ENCODE measurements at places on chromosomes 5 and 9.
A peak's percentile ranks its signal among the peaks of the same experiment; 100 is the strongest.

DNA sequence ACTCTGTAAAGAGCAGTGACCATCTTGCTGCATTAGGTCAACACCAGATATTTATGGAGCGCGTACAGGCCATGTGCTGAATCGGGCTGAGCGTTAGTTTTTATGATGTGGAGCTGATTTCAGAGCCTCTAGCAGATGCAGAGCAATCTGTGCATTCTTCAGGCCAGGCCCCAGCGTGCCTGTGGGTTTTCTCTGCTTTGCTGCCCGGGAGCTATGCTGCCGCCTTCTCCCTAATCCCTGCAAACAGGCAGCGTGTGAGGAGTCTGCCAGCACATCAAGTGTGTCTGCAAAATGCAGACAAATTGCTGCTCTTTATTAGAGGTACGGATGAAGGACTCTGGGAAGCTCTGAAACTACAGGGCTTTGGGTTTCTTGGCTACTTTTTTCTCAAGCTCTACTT, 170.0 kb downstream of the NTRK2 start:
- DNase-seq, result no peak

DNA sequence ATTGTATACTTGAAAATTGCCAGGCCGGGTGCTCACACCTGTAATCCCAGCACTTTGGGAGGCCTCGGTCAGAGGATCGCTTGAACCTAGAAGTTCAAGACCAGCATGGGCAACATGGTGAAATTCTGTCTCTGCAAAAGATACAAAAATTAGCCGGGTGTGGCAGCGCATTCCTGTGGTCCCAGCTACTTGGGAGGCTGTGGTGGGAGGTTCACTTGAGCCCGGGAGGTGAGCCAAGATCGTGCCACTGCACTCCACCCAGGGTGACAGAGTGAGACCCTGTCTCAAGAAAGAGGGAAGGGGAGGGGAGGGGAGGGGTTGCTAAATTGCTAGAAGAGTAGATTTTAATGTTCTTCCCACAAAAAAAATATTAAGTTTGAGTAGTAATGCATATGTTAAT, 53.2 kb downstream of the FNBP1 start:
- DNase-seq, result no peak

GRCh38 chr9:121634329-121635261, 16.8 kb upstream of the DAB2IP start:
- no peak for DNase-seq

GRCh38 chr9:90839183-90839728, 37.6 kb downstream of the SYK start:
- DNase-seq, result no peak

- no peak for DNase-seq
These were observed 20.4 kb upstream of the CEP72 start for GRCh38 chr5:591746-592145.

DNA sequence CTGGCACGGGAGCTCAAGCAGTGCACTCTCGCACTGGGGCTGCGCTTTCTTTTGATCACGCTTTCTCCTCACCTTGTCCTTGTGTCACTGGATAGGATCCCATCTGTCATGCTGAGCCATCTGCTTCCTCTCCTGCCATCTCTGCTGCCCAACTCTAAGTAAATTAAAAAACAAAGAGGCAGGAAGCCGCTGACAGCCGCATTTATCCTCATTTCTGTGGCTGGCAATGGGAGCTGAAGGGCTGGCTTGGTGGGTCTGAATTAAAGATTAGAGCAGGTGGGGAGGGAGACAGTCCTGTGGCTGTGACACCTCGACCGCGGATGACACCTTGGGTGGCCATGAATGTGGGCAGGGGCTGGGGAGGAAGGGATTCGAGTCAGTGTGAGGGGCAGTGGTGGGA, 159.2 kb upstream of the ALDH1B1 start:
- DNase-seq, result no peak

- no peak for DNase-seq
These were observed 49.2 kb downstream of the COX7C start for GRCh38 chr5:86666981-86667380.

DNA sequence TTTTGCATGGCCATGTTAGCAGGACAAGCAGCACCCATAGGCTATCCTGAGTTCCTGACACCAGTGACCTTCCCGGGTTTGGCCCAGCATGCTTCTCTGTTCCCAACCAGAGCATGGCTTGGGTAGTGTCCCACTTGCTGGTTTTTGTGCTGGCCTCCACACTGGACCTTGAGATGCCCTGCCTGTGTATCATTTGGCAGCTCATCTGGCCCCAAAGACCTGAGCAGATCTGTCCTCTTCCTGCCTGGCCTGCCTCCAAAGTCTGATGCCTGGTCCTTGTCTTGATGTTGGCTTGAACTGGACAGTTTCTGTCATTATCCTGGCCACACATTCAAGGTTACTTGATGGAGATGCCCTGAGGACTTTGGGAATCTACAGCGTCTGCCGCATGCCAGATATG, 590.7 kb upstream of the KLF4 start:
- no peak for DNase-seq

DNA sequence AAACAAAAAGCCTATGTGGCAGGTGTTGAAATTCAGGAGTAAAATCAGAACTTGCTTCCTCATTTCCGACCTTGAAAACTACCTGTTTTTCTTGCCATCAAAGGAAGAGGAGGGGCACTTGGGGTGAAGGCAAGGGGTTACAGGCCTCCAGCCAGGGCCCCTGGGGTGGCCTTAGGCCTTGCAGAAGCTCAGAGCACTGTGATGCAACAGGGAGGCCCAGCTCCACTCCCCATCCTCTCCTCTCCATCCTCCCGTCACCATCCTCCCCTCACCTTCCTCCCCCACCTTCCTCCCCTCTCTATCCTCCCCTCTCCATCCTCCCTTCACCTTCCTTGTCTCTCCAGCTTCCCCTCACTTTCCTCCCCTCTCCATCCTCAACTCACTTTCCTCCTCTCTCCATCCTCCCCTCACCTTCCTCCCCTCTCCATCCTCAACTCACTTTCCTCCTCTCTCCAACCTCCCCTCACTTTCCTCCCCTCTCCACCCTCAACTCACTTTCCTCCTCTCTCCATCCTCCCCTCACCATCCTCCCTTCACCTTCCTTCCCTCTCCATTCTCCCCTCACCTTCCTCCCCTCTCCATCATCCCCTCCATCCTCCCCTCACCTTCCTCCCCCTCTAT, 111.6 kb downstream of the WNK2 start:
- DNase-seq, result no peak

GRCh38 chr5:134432677-134433359, 21.1 kb upstream of the CDKN2AIPNL start:
- DNase-seq, result no peak

GRCh38 chr9:131799177-131799823, 59.4 kb upstream of the RAPGEF1 start:
- peak; percentile 10 for DNase-seq

- no peak for DNase-seq
These were observed 7.5 kb upstream of the SLC6A18 start for GRCh38 chr5:1217596-1218206.

DNA sequence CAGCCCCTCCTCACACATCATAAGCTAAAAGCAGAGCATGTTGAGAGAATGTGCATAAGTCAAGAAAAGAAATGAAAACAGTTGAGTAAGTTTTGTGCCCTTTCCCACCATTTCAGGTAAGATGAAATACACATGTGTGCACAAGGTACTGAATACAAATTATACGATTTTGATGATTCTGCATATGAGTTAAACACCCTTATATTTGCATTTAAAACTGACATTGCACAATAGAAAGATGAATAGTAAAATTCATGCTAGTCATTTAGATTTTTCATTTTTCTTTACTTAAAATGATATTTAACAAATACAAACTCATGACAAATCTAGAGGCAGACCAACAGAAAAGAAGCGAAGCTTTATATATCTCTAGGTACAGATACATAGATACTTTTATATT, 24.9 kb upstream of the PSD2 start:
- DNase-seq, result no peak

GRCh38 chr9:131772940-131773339, 33.1 kb upstream of the RAPGEF1 start:
- DNase-seq, result no peak

DNA sequence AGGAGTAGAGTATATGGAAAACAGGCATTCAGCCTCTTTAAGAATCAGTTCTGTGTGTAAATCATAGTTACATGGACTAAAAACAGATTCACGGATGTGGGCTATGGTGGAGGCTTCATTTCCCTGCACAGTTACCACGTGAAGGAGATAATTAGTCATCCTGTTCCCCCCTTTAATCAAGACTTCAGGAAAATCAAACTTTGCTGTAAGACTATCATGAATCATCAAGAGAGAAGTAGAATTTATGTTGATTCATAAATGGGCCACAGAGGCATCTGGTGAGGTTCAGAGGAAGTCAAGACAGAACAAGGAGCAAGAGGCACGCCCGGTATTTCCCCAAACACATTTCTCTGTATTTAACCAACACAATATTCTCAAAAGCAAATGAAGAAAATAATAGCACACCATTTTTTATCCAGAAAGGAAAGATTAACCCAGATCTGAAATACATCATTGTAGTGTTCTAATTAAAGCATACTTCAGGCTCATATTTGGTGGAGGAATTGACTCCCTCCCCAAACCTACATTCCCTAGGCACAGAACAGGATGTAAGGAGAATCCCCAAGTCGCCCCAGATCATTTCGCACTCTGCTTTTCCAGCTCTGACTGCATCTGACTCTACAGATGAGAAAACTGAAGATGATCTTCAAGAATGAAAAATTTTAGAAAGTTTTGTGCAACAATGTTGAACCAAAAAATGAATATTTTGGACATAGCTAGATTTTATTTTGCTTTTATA, 175.8 kb upstream of the GAS1 start:
- DNase-seq, result no peak

GRCh38 chr9:131475956-131476776, 26.6 kb upstream of the POMT1 start:
- no peak for DNase-seq

GRCh38 chr5:56610093-56610698, 205.2 kb upstream of the MAP3K1 start:
- no peak for DNase-seq

DNA sequence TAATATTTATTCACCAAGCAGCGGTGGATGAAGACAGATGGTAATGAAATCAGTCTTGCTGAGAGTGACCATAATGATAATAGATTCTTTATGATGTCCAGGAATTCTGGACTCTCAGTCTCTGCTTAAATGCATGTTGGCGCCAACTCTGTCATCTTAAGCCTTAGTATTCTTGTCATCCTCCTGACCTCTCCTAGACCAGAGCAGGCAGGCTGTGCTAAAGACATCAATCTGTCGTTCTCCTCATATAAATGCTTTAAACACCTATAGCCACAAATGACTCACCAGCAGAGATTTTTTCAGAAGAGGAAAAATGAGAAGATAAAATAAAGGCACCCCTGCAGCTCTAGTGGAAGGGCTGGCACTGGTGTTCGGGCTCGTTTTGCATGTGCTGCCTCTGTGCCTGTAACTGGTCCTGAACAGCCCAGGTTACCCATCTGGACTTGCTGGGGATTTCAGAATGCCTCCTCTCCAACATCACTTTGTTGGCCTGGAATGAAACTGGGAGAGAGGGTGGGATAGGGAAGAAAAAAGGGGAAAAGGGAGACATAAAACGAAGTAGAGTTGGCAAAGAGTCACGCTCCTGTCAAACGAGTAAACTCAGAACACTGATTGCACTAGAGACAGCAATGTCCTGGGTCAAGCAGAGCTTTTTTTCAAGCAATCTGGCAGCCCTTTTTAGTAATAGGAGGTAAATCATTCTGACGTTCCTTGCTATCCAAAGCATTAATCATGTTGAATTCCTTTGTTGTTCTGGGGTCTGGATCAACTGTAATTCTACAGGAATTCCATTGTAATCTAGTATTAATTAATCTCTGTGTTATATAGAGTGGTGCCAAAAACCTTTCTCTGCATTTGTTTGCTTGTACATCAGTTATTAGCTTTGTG, 195.5 kb upstream of the CLINT1 start:
- no peak for DNase-seq

DNA sequence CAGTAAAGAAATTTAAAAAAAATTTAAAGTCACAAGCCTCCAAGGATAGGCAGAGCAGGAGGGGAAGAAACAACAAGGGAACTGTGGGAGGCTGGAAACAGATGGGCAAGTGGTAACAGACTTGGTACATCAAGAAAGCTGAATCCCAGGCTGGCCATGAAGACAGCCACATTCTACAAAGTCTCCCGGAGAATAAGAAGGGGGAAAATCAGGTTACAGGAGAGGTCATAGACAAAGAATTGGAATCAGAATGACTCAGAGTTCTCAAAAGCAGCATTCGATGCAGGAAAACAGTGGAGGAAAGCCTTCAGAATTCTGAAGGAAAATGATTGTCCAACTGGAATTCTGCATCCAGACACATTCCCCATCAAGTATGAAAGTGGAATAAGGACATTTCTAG, 129.7 kb downstream of the ADAMTS2 start:
- no peak for DNase-seq

- no peak for DNase-seq
These were observed 10.4 kb upstream of the ZBTB43 start for GRCh38 chr9:126794441-126794840.

- DNase-seq, result no peak
These were observed at the start of gene OR1L1 for GRCh38 chr9:122661416-122661815. Gene OR1L1, plus strand, starts transcription at chr9:122661716. Its CDS starts 0 bp downstream, at chr9:122661716.

GRCh38 chr5:42825422-42826148, 13.9 kb upstream of the SELENOP start:
- no peak for DNase-seq

- DNase-seq, result no peak
These were observed 49.6 kb upstream of the PRDM9 start for GRCh38 chr5:23457780-23458179.

DNA sequence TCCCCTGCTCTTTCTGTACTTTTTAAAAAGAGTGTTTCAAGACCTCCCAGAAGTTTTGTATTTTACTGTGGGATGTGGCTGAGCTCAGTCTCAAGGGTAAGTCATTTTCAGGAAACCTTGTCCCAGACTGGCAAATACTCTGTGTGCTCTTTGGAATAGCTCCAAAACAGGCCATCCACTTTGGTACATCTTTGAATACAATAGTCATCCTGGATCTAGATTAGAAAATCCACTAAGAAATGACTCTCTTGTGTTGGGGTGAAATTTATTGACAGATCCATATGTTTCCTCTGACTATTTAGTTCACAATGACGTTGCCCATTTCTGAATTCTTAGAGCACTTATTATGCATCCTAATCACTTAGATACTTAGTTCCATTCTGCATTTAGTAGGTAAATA, 95.2 kb downstream of the PLCXD3 start:
- DNase-seq, result no peak

GRCh38 chr5:97728920-97729319, 545.9 kb upstream of the RIOK2 start:
- no peak for DNase-seq
